ENCODE measurements at places on chromosomes 5 and 9.

GRCh38 chr5:22500556-22500955 is 352.6 kb downstream of the CDH12 start:
- no peak for DNase-seq

DNA sequence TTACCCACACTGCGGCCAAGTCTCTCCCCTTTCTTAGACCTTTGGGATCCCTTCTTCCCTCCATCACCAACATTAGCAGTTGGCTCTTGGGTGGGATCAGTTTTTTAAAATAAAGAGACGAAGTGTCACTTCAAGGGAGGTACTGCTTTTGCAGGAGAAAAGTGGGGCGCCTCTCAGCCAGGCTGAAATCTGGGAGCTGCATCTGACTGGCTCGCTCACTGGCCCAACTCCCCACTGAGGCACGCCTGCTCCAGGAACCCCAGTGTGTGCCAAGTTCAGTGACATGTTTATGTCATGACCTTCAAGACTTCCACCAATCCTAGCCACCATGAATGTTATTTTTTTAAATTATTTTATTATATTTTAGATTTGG is 130.5 kb downstream of the MVB12B start:
- DNase-seq: no peak

DNA sequence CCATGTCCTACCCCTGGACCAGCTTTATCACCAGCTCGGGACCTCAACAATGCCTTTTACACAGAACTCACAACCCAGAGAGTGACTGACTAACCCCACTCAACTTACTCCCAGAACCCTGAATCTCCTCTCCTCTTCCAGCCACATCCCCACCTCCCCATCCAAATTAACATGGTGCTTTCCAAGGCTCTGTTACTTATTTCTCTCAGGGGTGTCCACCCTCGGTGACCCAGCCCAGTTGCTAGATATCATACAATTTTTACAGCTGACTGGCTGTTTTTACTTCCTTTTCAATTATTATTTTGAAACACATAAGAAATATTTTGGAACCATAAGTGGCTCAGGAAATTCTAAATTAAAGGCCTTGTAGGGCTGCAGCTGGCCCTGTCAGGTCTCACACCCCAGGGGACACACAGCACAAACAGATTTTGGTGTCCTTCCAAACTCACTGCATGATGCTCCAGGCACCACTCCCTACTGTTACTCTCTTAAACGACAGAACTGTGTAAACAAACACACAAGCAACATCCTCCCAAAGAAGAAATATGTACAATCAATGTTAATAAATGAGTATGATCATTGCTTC is 180.6 kb downstream of the ADAMTS12 start:
- DNase-seq: no peak

GRCh38 chr5:63375851-63376250 is 586.4 kb downstream of the HTR1A start:
- no peak for DNase-seq

GRCh38 chr9:23747088-23748075 is 78.7 kb downstream of the ELAVL2 start:
- DNase-seq: no peak

- DNase-seq: no peak
Observed at GRCh38 chr9:129677456-129677855, 12.0 kb downstream of the PRRX2 start.

DNA sequence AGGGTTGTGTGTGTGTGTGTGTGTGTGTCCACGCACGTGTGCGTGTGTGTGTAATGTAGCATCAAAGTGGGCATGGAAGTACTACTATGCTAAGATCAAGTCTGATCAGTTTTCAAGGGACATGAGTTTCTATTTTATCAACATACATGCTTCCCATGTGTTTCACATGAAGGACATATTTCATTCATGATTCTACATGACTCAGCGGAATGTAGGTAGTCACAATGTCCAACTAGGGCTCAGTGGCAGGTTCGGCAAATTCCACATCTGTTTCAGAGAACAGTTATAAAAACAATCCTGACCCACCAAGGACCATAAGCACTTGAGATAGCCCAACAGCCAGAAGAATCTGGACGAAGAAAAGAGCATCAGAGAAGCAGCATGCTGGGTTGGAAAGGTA is 148.3 kb downstream of the SPOCK1 start:
- DNase-seq: no peak

DNA sequence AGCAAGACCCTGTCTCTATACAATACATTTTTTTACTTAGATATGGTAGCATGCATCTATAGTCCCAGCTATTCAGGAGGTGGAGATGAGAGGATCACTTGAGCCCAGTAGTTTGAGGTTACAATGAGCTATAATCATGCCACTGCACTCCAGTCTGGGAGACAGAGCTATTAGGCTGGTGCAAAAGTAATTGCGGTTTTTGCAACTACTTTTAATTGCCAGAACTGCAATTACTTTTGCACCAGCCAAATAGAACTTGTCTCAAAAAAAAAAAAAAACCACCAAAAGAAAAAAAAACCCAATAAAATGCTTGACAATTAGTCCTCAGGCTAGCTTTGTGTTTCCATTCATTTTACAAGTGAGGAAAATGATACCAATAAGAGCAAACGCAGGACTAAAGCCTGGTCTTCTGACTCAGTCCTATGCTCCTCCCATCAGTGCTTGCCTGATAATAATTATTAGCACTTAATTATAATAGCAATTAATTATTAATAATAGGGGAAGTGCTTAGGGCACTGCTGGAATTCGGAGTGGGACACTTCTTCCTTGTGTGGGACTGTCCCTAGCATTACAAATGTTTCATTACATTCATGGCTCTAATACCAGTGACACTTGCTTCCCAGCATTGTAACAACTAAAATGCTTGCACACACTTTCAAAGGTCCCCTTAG is 73.1 kb upstream of the TAF1L start:
- DNase-seq: no peak

DNA sequence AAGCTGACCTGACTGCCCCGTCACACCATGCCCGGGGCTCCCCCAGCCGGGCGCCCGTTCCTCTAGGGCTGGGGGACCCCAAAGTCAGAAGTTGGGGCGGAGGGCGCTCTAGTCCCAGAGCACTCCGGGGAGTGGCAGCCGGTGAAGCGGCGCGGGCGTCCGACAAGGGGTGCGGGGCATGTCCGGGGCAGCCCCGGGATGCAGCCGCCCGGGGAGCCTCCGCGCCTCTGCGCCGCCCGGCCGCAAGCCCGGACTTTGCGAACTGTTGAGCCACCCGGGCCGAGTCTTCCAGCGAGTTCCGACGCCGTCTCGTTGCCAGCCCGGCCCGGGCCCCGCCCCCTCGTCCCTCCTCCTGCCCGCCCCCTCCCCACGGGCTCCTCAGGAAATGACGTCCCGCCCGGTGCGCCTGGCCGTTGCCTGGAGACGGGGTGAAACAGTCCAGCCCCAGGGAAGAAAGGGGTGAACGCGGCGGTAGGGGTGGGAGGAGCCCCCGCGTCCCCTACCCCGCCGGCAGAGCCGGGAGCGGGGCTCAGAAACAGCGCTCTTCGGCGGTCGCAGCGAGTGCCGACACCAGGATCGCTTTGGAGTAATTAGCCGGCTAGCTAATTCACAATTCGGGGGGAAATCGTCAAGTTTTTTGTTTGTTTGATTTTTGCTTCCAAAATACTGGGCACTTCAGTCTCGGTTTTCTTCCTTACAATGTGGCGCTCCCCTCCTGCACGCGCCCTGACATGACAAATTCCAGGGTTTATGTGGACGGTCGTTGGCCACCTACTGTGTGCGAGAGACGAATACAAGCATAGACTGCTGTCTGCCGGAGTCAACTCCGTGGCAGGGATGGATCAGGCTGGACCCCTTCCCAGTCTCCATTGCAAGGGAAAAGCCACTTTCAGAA is at the start of gene WHRN:
Gene WHRN, minus strand, starts transcription at position 287 of the 895 bp plus-strand sequence. CDS start 672 bp downstream, outside the sequence.
- peak; percentile 86 for DNase-seq

GRCh38 chr9:125609744-125610143 is 97.3 kb downstream of the MAPKAP1 start:
- no peak for DNase-seq

DNA sequence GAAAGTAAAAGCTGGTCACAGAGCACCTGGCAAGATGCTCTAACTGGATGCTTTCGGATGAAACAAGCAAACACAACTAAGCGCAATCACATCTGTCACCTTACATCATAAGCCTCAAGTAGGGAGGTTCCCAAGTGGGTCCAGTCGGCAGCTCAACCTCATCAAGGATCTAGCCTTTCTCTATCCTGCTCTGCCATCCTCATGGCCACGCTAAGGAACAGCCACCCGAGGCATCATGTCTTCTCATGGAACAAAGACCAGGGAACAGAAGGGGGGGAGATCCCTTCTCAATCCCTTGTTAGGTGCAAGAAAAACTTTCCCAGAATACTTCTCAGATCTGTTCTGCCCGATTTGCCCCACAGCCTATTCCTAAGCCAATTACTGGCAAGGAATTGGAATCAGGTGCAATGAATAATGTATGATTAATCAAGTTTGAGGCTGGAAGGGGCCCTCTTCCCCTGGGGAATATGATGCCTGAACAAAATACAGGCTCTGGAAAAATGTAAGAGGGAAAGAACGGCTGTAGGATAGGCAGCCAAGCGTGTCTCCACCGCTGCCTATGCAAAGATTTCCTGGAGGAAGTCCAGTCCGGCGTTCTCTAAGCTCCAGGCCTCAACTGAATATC is 1.3 kb upstream of the HABP4 start:
- no peak for DNase-seq

- no peak for DNase-seq
Observed at GRCh38 chr5:144135113-144135762, 35.2 kb downstream of the YIPF5 start.

- DNase-seq: no peak
Observed at GRCh38 chr5:81553567-81554212, 159.8 kb upstream of the ACOT12 start.

- peak; percentile 54 for DNase-seq
Observed at GRCh38 chr5:178145965-178146820, 7.5 kb downstream of the NHP2 start.

- DNase-seq: no peak
Observed at GRCh38 chr9:1298046-1298445, 247.9 kb downstream of the DMRT2 start.

DNA sequence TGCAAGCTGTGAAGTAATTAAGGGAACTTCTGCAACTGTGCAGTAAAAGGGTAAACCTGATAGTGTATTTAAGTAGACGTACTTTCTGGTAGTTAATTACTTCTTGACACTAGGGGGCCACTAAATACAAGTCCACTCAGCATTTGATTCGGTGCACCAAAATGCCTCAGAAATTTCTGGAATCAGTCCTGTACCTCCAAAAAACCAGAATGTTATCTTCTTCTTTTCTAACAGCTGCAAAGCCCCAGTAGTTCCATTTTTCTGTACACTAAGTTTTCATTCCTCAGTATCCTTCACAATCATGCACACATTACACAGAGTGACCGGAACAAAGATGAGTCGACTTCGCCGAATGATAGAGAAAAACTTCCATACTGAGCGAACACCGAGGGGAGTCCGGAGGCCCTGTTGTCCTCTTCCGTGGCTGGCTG is 484 bp downstream of the GFM2 start:
- DNase-seq: peak; percentile 28

DNA sequence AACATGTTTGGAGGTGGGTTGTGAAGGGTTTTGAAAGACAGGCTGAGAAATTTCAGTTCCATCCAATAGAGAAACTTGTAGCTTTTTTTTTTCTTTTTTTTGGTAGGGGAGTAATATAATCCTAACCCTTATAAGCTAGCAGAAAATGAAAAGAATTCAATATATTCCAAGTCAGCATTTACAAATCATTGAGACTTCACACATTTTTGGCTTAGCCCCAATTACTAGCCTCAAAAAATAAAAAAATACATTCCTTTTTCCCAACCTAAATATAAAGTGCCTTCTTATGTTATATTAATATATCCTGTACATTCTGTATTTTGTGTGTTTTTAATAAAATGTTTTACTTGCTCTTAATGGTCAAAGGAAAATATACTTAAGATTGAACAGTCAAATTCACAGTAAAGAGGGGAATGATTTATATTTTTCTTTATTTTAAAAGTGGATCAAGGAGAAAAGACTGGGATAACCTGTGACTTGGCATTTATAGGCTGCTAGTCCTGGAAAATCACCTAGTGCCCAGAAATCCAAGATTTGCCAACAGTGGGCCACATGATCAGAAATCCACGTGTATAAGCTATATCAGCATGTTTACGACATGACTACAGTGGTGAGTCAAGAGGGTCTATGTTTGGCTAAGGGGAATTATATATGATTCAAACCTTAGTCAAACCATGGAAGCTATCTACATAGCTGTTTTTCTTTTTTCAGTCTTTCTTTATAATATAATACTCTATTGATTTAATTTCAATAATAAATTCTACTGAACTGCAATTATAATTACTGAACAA is 14.5 kb downstream of the HACD4 start:
- DNase-seq: no peak

DNA sequence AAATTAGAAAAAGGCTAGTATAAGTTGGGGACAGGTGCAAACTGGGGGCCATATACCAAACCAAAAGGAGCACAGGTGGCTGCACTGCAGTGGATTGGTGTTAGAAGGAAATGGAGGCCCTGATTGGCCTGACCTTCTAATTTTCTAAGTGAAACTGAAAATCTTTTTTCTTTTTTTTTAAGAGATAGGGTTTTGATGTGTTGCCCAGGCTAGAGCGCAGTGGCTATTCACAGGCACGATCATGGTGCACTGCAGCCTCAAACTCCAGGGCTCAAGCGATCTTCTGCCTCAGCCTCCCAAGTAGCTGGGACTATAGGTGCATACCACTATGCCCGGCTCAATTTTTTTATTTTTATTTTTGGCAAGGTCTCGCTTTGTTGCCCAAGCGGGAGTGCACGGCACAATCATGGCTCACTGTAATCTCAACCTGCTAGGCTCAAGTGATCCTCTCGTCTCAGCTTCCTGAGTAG is 9.8 kb upstream of the CCDC69 start:
- DNase-seq: peak; percentile 45

- DNase-seq: no peak
Observed at GRCh38 chr5:93164690-93165089, 416.3 kb downstream of the NR2F1-AS1 start.

DNA sequence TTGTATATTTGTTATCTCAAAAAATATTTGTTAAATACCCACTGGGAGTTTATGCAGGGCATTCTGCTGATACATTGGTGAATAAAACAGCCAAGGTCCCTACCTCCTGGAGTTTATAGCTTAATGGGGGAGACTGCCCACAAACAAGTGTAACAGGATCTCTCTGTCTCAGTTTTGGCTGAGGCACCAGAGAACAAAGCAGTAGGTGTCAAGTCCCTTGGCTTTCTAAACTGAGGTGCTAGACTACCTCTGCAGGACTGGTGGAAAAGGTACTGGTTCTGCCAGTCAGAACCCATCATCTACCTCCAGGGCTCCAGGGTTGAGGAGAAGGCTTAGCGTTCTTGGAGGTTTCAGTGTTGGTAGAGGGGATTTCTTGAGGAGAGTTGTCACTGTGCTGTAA is 188.4 kb upstream of the ELL2 start:
- no peak for DNase-seq

DNA sequence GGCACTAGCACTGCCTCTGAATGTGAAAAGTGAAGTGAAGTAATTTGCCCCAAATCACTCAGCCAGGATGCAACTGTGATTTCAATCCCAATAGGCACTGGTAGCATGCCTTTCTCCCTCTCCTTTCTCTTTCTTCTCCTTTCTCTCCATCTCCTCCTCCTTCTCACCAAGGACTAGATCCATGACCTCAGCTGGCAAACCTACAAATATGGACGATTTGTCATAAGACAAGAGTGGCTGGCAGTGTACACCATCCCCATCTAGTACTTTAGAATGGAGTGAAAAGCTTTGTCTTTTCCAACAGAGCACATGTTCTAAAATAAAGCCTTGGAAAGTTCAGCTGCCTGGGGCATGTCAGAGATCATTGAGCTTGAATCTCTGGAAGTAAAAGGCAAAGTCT is 574.7 kb upstream of the CLINT1 start:
- DNase-seq: no peak

Measured in GM19239 (cell line).